ENCODE measurements at places on chromosomes 6 and 20.

- DNase-seq = no peak
These were observed 4.9 kb upstream of the PTK6 start for GRCh38 chr20:63542031-63542559.

- DNase-seq = no peak
These were observed 21.3 kb downstream of the PRR18 start for GRCh38 chr6:166286839-166287271.

GRCh38 chr6:98945311-98946115 is 2.2 kb downstream of the FBXL4 start:
- DNase-seq = no peak

DNA sequence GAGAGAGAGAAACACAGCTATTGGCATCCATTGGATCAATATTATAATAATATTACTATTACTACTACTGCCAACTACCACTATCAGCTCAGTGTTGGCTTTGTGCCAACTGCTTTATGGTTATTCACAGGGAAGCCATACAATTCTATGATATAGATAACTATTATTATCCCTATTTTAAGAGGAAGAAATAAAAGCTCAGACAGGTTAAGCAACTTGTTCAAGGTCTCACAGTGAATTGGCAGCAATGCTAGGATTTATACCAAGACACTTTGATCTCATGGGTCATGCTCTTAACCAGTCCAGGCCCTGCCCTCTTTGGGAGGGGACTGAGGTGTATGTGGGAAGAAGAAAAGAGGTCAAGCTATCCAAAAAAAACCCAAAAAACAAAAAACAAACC is 82.0 kb upstream of the TRAF3IP2 start:
- DNase-seq = no peak

DNA sequence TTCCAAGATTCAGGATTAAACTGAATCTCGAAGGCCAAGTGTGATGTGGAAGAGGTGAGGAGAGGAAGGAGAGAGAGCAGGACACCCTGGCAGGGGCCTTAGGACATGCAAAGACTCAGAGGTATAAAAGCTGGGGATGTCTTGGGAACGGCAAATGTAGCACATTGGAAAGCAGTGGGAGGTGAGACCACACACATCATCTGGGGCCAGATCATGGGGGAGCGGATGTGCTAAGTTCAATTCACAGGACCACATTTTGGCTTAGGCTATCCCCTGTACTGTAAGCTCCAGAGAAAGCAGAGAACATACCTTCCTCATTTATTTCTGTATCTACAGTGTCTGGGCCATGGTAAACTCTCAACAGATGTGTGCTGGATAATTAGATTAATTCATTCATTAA is 59.5 kb upstream of the MBOAT1 start:
- DNase-seq = no peak

DNA sequence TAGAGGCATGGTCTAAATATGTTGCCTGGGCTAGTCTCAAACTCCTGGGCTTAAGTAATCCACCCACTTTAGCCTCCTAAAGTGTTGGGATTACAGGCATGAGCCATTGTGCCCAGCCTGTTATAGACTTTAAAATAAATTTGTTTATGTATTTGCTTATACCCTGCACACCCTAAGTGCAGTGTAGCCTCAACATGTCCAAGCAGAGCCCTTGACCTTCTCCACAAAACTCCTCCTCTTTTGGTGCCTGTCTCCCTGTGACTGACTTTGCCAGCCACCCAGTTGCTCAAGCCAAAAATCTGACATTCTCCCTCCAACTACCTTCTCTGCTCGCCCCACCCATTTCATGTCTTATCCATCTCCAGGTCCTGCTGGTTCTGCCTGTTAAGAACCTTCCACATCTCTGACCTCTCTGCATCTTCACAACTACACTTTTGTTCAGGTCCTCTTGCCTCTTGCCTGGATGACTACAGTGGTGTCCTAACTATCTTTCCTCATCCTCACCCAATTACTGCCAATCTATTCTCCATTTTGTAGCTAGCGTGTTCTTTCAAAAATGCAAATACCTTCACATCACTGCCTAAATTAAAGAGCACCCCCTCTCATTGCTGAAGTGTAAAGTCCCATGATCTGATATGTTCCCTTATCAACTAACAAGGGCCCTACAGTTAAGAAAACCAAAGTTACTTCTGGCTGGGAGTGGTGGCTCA is 11.2 kb upstream of the KIFC1 start:
- no peak for DNase-seq

GRCh38 chr6:16839631-16840179 is 78.4 kb upstream of the ATXN1 start:
- no peak for DNase-seq

- no peak for DNase-seq
These were observed 33.1 kb upstream of the TMEM30A start for GRCh38 chr6:75317503-75318206.

DNA sequence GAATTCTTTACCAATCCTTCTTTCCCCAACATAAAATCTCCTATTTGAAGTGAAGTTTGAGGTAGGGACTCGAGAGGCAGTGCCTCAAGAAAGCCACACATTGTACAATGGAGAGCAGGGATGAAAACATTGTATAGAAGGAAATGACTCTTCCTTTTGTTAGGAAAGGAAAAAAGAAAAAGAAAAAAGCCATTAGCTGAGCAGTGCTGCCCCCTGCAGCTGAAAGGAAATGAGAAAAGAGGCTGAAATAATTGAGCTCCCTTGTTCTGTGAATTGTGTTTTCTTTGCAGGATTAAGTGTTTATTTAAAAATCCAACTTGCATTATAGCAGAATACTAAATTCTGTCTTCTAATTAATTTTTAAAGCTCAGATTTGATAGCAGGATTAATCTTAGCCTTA is 162.9 kb upstream of the SASH1 start:
- DNase-seq = no peak

- no peak for DNase-seq
These were observed 646 bp downstream of the HMGA1 start for GRCh38 chr6:34237316-34237721.

- no peak for DNase-seq
These were observed 37.2 kb upstream of the PLCB1 start for GRCh38 chr20:8094850-8095249.

- DNase-seq = no peak
These were observed 124.2 kb downstream of the SLC24A3 start for GRCh38 chr20:19336631-19337030.

DNA sequence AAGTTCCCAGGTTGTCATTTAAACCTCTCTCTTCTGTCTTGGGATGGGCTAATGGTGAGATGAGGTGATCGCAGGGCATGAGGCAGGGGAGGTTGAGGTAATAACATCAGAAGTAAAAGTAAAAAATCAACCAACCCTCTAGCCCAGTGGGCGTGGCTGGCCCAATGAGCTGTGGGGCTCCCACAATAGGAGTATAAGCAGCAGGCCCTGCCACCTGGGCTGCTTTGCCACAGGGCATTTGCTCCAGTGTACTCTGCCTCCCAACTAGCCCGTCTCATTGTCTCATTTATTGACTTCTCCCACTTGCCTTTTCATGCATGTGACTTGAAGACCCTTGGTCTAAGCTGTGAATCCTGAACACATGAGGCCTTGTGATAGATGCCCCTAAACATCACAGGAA is 62.8 kb downstream of the PHACTR3 start:
- DNase-seq = no peak

- no peak for DNase-seq
These were observed 189.2 kb upstream of the EXOC2 start for GRCh38 chr6:882084-882598.

- DNase-seq = no peak
These were observed 10.3 kb downstream of the SLC2A4RG start for GRCh38 chr20:63749597-63750508.

- no peak for DNase-seq
These were observed 302.9 kb downstream of the PTPRT start for GRCh38 chr20:42886801-42887200.

DNA sequence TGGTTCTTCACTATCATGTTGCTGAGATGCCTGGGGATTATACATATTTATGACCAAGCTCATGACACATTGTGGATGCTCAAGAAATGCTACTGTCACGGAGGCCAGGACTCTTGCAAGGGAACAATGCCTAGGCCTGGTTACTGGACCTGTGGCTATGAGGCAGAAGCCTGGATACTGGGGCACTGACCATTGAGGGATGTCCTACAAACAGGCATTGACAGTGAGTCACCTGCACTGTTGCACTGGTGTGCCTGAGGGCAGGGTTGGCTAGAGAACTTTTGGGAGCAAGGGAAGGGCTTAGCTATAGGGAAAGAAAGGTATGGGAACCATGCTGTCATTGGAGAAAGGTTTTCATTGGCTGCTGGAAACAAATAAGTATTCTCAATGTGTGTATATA is 313.1 kb upstream of the SUPT3H start:
- DNase-seq = no peak

GRCh38 chr6:36912586-36912985 is 26.8 kb downstream of the C6orf89 start:
- peak; percentile 54 for DNase-seq

- DNase-seq = no peak
These were observed 91.8 kb upstream of the CNKSR3 start for GRCh38 chr6:154602296-154602695.

DNA sequence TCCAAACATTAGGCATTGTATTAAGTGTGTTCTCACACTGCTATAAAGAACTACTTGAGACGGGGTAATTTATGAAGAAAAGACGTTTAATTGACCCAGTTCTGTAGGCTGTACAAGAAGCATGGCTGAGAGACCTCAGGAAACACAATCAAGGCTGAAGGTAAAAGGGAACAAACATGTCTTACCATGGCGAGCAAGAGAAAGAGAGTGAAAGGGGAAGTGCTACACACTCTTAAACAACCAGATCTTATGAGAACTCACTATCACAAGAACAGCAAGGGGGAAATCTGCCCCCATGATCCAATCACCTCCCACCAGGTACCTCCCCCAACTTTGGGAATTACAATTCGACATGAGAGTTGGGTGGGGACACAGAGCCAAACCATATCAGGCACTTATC is 86.6 kb upstream of the TOP1 start:
- no peak for DNase-seq

GRCh38 chr6:76615395-76615794 is 542.9 kb upstream of the IMPG1 start:
- DNase-seq = no peak

- no peak for DNase-seq
These were observed 22.6 kb upstream of the RIN2 start for GRCh38 chr20:19735446-19735845.

DNA sequence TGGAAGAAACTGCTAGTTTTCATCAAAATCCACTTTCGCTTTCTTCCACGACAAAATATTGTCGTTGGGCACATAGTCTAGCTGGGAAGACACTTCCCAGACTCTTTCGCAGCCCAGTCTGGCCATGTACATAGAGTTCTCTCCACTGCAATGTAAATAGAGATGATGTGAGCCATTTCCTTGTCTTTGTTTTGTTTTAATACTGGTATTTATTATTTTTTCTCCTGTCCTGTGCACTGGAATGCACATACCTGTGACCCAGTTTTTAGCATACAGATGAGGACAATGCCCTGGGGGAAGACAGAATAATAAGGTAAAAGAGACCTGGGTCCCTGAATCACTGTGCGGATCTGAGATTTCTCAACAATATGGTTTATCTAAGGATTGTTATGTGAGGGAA is 149.5 kb upstream of the BMP5 start:
- DNase-seq = no peak

DNA sequence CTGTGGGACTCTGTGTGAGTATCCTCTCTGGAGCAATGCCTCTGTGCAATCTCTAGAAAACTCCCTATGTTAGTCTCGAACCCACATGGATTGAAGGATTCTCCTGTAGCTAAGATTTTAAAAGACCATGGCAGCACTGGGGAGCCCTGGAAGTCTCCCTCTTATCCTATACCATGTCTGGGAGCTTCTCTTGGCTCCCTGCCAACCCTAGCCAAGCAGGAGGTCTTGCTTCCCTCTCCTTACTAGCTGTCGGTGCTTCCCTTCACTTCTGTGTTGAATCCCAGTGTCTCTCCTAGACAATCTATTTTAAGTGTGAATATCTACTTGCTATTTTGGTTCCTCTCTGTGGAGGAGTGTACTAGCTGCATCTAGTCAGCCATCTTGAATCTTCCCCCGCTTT is 118.8 kb upstream of the NRN1 start:
- no peak for DNase-seq

DNA sequence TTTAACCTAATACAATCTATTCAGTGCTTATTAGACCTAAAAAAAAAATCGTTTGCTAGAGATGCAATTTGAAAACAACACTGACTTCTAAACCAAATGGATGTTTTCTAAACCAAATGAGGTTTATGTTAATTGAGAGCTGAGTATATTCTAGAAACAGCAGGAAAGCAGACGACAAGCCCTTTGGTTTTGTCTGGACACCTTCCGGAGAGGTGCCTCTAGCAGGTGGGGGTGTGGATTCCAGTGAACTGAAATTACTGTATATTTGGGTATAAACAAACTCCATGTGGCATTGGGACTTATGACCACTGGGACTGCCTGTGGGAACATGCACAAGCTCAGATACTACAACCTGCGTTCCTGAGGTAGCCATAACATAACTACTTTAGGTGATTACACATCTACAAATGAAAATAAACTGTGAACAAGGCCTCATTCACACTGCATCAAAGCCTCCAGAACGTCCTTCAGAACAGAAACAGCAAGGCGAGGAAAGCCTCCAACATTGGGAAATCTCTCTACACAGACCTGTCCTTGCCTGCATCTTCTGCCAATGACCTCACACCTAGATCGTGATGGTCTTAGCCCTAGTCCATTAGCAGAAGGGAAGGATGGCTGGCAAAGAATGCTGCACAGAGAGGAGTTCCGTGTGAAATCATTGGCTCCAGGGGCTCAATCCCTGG is 206.8 kb upstream of the FOXQ1 start:
- no peak for DNase-seq

- no peak for DNase-seq
These were observed 42.0 kb downstream of the HLA-DRB5 start for GRCh38 chr6:32488083-32488482.

DNA sequence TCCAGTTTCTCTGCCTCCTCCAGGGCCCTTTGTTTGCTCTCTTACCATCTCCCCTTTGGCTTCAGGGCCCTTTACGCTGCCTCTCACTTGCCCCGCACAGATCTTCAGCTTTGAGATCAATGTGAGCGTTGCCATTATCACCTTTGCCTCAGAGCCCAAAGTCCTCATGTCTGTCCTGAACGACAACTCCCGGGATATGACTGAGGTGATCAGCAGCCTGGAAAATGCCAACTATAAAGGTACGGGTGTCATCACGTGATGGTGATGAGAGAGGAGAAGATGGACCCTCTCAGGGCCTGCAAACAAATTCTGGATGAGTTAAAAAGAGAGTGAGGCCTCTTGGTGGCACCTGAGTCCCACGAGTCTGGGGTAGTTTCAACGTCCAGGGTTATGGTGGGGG is 8.3 kb downstream of the C2 start:
- no peak for DNase-seq

GRCh38 chr6:149476789-149477455 is 7.9 kb downstream of the ZC3H12D start:
- DNase-seq = no peak

DNA sequence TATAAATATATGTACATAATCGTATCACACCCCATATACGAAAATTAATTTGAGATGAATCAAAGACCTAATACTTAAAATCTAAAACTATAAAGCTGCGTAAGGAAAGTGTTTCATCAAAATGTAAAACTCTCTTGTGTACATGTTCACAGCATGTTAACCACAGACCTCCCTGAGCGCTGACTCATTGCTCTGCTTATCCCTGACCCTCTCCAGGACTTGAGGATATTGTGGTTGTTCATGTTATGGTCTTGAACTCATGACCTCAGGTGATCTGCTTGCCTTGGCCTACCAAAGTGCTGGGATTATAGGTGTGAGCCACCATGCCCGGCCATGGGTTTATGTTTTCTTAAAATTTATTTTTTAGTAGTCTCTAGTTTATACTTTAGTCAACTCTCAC is 14.2 kb downstream of the FAM83B start:
- DNase-seq = no peak

All from activated CD4-positive, alpha-beta T cell treated with anti-CD3 and anti-CD28 coated beads, Interleukin-2, amount 50 U/mL, for 4 hours (primary cell).